ENCODE measurements at places on chromosomes 7 and 10.

- DNase-seq: no peak
These were observed 25.3 kb downstream of the EN2 start for GRCh38 chr7:155483245-155483644.

DNA sequence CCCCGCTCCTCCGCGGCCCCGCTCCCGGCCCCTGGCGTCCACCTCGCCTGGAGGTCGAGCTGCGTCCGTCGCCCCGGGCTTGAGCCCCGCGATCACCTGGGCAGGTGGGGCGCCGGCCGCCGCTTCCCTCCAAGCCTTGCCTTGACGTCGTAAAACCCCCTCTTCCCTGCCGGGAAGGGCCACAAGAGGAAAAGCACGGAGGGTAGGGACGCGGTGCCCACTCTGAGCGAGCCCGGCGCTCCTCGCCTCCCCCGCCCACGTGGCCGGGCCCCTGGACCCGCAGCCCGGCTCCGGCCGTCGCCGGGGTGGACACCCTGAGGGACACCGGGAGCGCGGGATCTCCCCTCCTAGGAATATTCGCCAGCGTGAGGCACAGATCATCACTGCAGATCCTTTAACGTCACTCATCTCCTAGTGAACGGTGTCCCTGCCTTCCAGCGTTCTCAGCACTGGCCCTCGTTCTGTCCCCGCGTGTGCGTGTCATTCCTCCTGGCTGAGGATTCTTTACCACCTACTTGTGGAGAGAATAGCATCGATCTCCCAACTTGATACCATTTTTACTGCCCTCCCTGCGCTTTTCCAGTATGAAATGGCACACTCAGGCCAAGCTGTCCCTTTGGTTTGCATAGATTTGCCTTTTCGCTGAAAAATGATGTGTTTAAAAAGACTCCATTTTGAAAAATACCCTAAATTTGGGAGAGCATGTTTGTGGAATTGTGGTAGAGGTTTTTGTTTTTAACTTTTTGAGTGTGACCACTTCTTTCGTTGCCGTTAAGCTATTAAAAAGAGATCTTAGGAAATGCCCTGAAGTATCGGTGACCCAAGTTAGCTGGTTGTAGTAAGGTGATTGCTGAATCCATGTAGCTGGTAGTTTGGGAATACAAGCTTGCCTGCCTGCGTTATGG is 649 bp downstream of the ACTR3B start:
- DNase-seq: no peak

GRCh38 chr10:132365102-132365501 is 31.9 kb upstream of the PWWP2B start:
- DNase-seq: no peak

GRCh38 chr10:83023662-83024061 is 1115.6 kb upstream of the GHITM start:
- DNase-seq: no peak

- DNase-seq: peak; percentile 5
These were observed 15.1 kb upstream of the NEUROG3 start for GRCh38 chr10:69588358-69588757.

GRCh38 chr7:145903658-145904057 is 212.9 kb upstream of the CNTNAP2 start:
- no peak for DNase-seq

- DNase-seq: peak; percentile 80
These were observed 66.5 kb downstream of the RAB11FIP2 start for GRCh38 chr10:117980216-117980615.

DNA sequence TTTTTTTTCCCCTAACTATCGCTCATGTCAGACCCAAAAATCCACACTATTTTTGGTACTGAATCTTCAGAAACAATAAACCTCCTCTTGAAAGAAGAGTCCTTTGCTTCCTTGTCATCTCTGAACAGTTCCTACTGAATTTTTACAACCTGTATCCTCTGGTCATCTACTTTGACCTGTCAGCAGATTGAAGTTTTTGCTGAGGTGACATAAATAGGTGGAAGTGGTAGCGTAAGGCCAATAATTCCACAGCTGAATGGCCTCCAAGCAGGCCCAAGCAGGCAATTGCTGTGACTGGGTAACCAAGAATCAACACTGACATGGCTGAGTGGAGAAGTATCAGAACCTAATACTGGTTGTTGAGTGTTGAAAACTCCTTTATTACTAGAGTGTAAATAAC is 117.4 kb upstream of the MAGI2 start:
- no peak for DNase-seq

DNA sequence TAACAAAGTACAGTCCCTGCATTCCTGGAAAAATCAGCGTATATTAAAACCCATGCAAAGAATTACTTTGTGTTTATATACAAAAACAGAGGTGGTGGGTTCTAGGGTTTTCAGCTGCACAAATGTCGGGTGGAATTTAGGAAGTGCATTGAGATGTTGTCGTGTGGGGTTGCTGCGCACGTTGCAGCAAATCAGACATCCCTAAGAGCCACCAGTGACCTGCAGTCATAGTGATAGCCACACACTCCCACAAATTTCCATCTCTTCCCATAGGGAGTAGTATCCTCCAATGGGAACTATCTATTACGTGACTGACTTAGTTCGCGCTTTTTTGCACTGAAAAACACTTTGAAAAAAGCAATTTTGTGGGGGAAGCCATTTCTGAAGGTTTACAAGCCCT is 375.2 kb upstream of the GALNT17 start:
- DNase-seq: no peak

DNA sequence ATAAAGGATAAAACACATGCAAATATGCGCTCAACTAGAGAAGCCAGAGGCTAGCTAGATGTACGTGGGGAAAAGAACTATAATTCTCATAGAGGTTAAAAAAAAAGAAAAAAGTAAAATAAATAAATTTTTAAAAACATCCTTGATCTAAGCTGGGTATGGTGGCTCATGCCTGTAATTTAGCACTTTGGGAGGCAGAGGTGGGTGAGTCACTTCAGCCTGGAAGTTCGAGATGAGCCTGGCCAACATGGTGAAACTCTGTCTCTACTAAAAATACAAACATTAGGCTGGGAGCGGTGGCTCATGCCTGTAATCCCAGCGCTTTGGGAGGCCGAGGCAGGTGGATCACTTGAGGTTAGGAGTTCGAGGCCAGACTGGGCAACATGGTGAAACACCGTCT is 18.6 kb upstream of the HSPA12A start:
- DNase-seq: no peak

- DNase-seq: no peak
These were observed 55.7 kb upstream of the GNAI1 start for GRCh38 chr7:80078886-80079285.

DNA sequence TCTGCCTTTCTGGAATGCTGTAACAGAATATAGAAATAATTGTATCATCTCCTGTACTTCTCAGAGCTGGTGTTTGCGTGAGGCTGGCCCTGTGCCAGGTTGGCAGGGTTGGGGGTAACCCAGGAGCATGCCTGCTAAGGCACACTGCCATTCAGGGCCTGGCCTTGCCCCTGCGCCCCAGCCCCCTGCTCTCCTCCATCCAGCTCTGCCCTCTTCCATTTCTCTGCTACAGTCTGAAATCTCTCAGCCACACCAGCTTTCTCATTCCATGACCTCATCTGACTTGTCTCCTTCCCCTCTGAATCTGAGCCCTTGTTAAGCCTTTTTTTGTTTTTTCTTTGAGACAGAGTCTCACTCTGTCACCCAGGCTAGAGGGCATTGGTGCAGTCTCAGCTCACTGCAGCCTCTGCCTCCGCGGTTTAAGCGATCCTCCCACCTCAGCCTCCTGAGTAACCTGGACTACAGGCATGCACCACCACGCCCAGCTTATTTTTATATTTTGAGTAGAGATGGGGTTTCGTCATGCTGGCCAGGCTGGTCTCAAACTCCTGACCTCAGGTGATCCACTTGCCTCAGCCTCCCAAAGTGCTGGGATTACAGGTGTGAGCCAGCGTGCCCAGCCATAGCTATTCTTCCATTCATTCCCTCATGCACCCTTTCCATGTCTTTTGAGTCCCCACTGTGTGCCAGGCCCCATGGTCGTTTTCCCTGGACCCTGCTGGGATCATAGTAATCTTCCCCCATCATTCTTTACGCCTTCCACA is 206.8 kb downstream of the CUX1 start:
- DNase-seq: no peak

- DNase-seq: peak; percentile 81
These were observed 7.7 kb downstream of the ACSM6 start for GRCh38 chr10:95201736-95202135.

- peak; percentile 71 for DNase-seq
These were observed 182.9 kb downstream of the BMPER start for GRCh38 chr7:34087892-34088891.

DNA sequence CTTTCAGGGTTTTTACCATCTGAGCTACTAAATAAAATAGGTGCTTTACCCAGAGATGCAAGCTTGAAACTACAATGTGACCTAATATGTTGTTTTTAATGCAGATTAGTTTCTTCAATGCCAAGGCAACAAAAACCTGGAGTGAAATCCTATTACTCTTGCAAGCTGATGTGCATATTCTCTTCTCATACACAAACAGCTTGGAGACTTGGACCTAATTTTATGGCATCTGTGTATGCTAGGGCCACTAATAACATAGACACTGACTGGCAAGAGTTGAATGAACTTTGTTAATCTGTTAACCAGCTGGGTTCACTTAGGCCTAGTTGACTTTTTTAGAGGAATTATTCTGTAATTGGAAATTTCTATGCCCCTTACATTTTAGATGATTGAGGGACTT is 23.4 kb upstream of the SMIM30 start:
- DNase-seq: no peak

- DNase-seq: no peak
These were observed 16.3 kb upstream of the CYREN start for GRCh38 chr7:135186841-135187253.

Data from A172 (cell line).